HT1080 (cell line): ENCODE measurements at places on chromosomes 6 and 20. TPM values are rescaled to one million over a fixed set of nuclear protein-coding genes. Genes with fewer than 3 reads are reported as not detected.

- DNase-seq, result no peak
These were observed 141.9 kb downstream of the CEBPB start for GRCh38 chr20:50332491-50332980.

Gene TPBG
- 34.3 and 42.6 TPM in 2 replicates for total RNA-seq

Gene RPS10
- total RNA-seq, result 1,808 and 3,039 TPM in 2 replicates

GRCh38 chr20:1472556-1473245 is 6.1 kb upstream of the NSFL1C start:
- DNase-seq, result no peak

Gene C20orf96
- 0.23 and 0.50 TPM in 2 replicates for total RNA-seq

Gene PARD6B
- total RNA-seq, result 2.1 and 3.1 TPM in 2 replicates

GRCh38 chr6:74431873-74432580 is 736.0 kb downstream of the CD109 start:
- peak; percentile 29 for DNase-seq

Gene CRYBG1
- 20.4 and 25.4 TPM in 2 replicates for total RNA-seq
